ENCODE measurements at places on chromosomes 16 and 17. TPM values are rescaled to one million over a fixed set of nuclear protein-coding genes. Genes with fewer than 3 reads are reported as not detected.

Gene TEKT5
- not detected for total RNA-seq

DNA sequence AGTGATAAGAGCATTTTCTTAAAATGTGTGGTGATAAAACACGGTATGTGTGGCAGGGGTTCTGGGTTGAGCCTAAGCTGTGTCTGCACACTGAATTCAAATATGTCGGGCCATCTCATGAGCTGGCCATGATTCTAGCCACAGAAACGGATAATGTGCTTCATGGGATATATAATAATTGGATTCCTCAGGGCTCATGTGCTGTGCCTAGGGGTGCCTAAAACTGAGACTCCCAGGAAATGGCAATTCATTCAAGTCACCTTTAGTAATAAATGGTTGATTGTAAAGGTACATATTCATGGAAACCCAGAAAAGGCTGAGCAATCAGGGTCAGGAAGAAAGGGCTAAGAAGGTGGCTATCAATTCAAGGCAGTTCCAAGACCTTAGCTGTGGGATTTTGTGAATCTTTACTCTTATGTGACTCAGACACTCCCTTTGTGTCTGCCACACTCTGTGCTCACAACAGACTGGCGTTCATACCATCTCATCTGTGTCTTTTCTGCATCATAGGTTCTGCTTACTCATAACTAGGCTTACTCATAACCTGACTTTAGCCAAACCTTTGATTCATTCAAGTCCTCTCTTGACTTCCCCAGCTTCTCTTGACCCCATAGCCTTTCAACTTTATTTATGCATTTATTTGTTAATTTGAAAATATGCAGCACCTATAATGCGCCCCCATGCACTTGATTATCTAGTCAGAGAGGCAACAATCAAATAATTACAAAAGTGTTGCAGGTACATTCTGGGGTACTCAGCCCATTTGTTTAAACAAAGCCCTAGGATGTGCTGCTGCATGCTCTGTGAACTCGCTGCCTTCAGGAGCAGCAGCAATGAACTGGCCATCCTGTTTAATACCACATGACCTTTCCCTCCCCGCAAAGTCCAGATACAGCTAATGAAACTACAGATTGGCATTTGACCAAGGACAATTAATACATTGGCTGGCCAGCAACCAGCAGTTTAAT, 28.4 kb upstream of the MED13 start:
- DNase-seq, result no peak

- no peak for DNase-seq
These were observed 225.0 kb downstream of the C16orf78 start for GRCh38 chr16:49598383-49599170.

DNA sequence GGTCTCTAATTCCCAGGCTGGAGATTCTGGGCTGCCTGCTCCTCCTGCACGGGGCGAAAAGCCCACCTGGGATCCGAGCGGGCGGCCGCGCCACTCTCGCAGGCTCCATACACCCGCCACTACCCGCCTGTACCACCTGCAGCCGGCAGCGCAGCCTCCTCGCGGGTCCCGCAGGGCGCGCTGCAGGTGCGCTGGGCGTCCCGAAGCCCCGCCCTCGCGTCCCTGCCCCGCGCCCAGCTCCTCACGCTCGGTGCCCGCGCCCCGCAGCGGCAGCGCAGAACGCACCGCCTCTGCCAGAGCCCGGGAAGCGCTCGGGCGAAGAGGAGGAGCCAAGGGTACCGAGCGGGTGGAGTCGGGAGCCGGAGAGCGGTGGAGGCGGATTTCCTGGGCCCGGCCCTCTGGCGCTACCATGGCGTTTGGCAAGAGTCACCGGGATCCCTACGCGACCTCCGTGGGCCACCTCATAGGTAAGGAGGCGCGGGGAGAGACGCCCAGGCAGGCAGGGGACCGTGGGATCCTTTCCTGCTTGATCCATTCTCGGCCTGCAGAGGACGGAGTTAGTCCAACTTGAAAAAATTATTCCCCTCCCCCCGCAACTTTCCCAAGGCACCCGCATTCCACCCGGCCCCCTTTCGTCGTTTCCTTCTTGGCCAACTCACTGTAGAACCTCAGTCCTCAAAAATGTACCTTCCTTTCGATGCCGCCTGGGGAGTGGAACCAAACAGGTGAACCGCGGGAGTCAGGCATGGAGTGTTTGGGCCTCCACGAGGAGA, at the start of gene TOM1L1:
TOM1L1 (plus strand) TSS at position 396 of the 773 bp plus-strand sequence; CDS start at position 410, 14 bp downstream.
- DNase-seq, result peak; percentile 84

Gene TNFSF13
- total RNA-seq, result 19.9 TPM

Gene XAF1
- total RNA-seq, result 26.8 TPM

DNA sequence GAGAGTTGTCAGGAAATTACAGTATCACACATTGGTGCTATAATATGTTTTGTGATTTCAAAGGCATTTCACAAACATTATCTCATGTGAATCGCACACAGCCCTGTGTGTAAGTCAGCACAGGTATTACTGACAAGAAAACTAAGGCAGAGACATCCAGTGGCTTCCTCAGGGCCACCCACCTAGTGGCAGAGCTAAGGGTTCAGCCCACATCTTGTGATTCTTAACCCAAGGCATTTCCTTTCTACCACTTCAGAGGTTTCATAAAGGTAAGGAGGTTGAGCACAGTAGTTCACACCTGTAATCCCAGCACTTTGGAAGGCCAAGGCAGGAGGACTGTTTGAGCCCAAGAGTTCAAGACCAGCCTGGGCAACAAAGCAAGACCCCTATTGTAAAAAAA, 58.2 kb downstream of the STX8 start:
- DNase-seq, result no peak

Gene TEN1
- 9.0 TPM for total RNA-seq

Gene SRL
- total RNA-seq, result 343 TPM

Gene HSD3B7
- total RNA-seq, result 4.1 TPM

- DNase-seq, result peak; percentile 81
These were observed 3.9 kb downstream of the RAI1 start for GRCh38 chr17:17684906-17685774.

Measured in right cardiac atrium (tissue), 5 donors.